ENCODE measurements at places on chromosomes 12 and 14.

DNA sequence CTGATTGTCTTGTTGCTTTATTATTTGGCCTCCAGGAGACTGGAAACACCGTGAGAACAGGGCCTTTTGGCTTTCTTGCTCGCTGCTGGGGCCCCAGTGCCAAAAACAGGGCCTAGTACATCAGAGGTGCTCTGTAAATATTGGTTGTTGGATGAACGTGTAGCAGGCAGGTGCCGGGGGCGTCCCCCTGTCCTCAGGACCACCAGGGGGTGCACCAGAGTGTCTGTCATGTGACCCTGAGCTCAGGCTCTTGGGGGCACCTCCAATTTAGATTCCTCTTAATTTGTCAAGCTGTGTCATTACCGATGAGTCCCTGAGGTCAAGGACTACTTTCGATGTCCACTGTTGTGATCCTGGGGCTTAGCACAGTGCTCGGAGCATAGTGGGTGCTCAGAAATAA lies 87.1 kb downstream of the ACACB start:
- no peak for DNase-seq

GRCh38 chr12:4114986-4115385 lies 158.6 kb upstream of the CCND2 start:
- DNase-seq: no peak

DNA sequence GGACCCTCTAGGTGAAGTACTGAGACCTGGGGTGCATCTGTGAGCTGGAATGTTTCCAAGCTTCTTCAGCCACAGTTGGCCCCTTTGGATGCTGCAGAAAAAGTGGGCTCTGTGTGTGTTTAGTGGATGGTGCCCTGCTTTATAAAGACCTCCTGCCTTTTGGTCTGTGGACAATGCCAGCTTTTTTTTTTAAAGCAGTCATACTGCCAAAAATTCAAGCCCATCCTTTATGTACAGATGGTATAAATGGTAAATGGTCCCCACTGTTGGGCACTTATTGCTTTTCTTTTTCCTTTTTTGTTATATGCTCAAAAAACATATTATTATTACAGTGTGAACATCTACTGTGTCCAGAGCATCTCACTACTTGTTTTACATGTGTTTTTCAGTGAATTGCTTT lies 81.1 kb downstream of the SMOC1 start:
- no peak for DNase-seq

DNA sequence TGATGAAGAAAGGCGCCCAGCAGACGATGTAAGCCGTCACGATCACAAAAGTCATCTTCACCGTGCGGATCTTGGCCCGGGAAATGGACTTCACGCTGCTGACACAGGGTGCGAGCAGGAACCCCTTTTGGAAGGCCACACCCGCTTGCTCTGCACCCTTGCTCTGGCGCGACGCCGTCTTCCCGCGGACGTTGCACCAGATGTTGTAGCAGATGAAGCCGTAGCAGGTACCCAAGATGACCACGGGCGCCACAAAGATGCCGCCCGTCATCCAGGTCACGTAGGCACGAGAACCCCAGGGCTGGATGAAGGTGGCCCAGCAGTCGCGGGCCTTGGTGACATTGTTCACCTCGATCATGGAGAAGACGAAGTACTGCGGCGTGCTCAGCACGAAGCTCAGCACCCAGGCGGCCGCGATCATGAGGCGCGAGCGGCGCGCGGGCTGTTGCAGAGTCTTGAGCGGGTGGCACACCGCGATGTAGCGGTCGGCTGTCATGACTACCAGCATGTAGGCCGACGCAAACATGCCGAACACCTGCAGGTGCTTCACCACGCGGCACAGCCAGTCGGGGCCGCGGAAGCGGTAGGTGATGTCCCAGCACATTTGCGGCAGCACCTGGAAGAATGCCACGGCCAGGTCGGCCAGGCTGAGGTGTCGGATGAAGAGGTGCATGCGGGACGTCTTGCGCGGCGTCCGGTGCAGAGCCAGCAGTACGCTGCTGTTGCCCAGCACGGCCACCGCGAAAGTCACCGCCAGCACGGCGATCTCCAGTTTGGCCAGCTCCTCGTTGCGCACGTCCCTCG lies 890 bp downstream of the AVPR1A start:
- DNase-seq: no peak

DNA sequence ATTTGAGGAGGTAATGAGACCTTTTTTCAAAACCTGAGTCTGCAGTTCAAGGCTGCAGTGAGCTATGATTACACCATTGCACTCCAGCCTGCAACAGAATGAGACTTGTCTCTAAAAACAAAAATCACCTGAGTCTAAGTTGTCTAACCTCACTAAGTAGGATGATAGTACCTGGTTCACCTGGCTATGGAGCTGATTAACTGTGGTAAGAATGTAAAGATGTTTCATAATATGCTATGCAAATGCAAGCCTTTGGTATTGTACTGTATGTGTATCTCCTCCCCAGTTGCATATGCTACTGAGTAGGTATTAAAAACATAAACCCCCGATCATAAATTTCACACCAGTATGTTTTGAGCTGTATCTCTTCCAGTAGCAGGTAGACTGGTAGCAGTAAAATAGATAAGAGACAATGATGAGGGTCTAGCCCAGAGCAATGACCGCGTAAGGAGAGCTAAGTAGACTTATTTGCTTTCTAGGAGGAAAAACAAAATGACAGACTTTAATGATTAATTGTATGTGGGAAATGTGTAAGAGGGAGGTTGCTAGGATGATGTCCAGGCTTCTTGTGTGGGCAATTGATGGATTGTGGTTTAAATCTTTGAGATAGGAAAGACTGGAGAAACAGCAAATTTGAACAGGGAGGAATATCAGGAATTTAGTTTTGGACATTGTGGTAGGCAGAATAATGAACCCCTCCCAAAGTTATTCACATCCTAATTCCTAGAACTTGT lies 41.6 kb upstream of the EGLN3 start:
- no peak for DNase-seq

DNA sequence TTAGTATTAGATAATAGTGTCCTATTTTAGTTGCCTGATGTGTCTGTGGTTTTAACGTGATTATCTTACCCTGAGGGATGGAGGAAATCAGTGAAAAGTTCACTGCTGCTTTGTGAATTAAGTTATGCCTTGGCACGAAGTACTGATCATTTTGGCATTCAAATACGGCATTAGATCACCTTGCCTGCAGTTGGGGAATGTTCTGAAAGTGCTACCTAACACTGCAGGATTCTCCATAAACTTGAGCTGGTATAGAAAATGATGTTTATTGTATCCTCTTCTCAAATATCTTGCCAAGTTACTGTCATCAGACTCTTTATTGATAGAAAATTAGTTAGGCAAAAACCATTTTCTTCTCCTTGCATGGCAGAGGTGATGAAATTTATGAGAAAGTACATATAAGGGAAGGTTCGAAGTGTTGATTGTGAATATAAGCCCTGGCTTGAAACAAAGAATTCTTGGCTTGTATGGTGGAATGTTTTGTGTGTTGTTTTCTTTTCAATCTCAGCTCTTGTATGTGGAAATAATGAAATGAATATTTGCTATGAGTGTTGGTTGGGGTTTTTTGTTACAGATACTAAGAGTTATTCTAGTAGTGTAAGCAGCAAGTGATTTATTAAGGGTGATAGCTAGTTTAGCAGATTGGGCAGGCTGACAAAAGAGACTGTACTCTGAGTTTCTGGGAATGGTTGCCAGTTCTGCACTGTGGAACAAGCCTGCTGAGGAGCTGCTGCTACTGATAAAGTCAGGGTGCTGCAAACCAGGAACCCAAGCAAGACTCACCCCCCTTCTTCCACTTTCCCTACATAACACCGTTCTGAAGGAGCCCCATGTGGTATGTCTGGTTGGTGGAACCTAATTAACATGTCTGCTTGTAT lies 448.3 kb downstream of the PCNX1 start:
- no peak for DNase-seq

DNA sequence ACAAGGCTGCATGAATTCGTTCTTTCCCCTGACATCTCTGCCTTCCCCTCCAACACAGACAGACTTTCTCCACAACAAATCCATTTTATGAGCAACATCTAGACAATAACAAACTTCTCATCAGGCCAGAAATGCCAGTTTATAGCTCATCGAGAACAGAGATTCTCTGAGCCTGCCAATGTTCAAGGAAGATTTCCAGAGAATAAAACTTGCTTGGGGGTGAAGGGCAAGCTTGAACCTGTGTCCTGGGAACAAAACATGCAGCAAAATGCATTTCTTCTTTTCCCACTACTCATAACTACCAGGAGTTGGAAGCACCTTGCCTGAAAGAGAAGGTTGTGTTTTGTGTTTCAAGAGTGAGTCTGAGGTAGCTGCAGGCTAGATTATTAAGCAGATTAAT lies 6.8 kb downstream of the MAP1LC3B2 start:
- DNase-seq: no peak
